Smooth muscle cell of trachea (primary cell): ENCODE measurements at places on chromosomes 7 and 10. TPM values are rescaled to one million over a fixed set of nuclear protein-coding genes. Genes with fewer than 3 reads are reported as not detected.

LRMDA gene
- total RNA-seq: 2.0 and 2.5 TPM in 2 replicates

VAX1 gene
- total RNA-seq: not detected in 2 replicates

PLEKHS1 gene
- under 0.01 TPM in 1 of 2 replicates, not detected in the other for total RNA-seq

WNT16 gene
- 0.50 and 1.2 TPM in 2 replicates for total RNA-seq

SPAM1 gene
- not detected in 2 replicates for total RNA-seq
